ENCODE measurements at places on chromosomes 5 and 9.

DNA sequence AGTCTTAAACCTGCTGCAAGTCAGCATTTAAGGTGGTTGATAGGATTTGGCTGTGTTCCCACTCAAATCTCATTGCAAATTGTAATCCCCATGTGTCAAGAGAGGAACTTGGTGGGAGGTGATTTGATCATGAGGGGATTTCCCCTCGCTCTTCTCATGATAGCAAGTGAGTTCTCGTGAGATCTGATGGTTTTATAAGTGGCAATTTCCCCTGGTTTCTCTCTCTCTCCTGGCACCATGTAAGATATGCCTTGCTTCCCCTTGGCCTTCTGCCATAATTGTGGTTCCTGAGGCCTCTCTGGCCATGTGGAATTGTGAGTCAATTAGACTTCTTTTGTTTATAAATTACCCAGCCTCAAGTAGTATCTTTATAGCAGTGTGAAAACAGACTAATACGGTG, 84.3 kb upstream of the SMC2 start:
- DNase-seq: no peak

GRCh38 chr5:134075102-134075501, 39.4 kb upstream of the TCF7 start:
- no peak for DNase-seq

- no peak for DNase-seq
These were observed 34.1 kb downstream of the SLC6A3 start for GRCh38 chr5:1411099-1411498.

- DNase-seq: no peak
These were observed 5.1 kb upstream of the GNPDA1 start for GRCh38 chr5:142017832-142018427.

GRCh38 chr9:105236261-105236660, 8.2 kb upstream of the SLC44A1 start:
- no peak for DNase-seq

GRCh38 chr5:63233911-63234310, 655.3 kb downstream of the LRRC70 start:
- DNase-seq: no peak

DNA sequence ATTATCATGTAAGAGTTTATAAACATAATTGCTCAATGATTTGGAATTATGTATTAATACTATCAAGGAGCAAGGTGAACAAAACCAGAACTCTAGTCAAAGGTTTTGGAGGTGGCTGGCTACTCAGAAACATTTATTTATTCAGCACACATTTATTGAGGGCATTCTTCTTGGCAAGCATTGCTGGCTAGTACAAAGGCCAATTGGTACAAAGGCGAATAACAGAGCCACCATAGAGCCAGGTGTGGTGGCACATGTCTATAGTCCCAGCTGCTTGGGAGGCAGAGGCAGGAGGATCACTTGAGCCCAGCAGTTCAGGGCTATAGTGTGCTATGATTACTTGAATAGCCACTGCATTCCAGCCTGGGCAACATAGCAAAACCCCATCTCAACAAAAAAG, 242.1 kb downstream of the CWC27 start:
- DNase-seq: no peak

DNA sequence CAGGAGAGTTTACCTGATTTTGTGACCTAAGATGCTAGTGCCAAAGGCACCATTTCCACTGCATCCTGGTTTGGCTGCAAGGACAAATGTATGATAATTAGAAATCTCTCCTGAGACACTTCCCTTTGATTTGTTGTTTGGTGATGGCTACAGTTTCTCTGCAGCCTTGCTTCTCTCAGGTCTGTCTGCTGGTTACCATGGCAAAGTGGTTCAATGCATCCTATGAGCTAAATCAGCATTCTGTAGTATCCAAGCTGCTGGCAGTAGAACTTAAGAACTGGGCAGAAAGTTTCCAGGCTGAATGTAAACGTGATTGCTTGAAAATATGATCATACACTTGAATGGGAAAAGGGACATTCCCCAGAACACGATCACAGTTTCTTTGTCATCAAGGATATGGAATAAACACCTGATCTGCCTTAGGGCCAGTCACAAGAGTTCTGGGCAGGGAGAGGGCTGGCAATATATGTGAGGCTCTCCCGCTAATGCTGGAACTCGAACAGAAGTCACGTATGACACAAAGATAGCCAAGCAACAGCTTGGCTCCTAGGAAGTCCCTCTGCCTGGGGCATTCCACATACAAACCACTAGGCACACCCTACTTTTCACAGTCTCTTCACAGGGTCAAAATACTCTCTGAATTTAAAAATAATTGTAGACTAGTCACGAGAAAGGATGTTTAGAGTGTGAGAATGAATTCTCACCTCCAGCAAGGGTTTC, 138.1 kb upstream of the GRAMD2B start:
- no peak for DNase-seq

DNA sequence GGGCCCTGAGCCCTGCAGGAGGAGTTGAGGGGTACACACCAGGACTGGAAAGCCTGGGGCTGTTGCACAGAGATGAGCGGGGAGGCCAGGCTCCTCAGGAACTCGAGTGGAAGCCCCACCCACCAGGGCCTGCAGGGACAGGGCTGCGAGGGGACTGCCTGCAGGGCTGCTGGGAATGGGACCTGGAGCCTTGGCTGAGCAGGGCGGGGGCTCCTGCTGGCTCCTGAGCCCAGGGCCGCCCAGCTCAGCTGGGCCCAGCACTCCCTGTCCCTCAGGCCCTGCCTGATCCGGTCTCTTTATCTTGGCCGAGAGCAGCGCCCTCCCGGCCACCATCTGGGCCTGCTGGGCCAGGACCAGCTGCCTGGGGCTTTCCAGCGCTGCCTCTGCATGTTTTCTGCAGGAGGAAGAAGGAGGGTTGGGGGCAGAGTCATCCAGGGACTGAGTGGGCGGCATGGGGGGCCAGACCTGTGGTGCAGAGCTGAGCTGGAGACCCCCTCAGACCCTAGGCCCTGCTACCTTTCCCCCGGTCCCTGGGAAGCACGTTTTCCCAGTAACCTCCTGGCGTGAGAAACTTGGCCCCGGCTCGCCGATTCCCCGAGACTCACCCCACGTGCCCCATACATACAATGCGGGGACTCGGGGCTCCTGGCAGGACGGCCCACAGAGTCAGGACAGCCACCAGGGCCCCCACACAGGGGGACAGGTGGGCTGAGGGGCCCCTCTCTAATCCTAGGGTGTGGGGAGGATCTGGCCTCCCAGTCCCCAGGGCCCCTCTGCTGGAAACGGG, 9.4 kb downstream of the LCN12 start:
- no peak for DNase-seq

- no peak for DNase-seq
These were observed 17.5 kb upstream of the CNTLN start for GRCh38 chr9:17117372-17117771.

GRCh38 chr9:15576350-15577050, 23.7 kb downstream of the CCDC171 start:
- DNase-seq: no peak
